ENCODE measurements at places on chromosomes 1 and 21. TPM values are rescaled to one million over a fixed set of nuclear protein-coding genes. Genes with fewer than 3 reads are reported as not detected.
A peak's percentile ranks its signal among the peaks of the same experiment; 100 is the strongest.

DNA sequence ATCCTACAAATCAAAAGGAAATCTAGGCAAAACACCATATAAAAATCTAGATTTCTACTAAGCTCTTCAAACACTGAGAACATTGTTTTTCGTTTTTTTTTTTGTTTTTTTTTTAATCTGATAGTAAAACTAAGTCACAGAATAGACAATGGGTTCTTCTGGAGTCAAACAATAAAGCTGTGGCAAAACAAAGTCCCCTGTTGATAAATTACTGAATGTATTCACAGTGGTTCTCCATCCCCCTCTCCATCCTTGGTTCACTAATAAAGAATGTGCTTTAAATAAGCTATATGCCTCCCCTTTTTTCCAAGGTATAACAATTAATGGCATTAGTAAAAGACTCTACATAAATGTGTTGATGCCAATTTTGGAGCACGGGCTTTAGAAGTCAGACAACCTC lies 16.7 kb upstream of the ATP1B1 start:
- no peak overlapping the region for H3K27ac ChIP-seq
- H3K36me3 ChIP-seq = no peaks in the 10 kb centered on the region
- no peak overlapping the region for H3K4me3 ChIP-seq
- H3K4me1 ChIP-seq = no peaks in the 10 kb centered on the region
- no peak for DNase-seq
- no peaks in the 10 kb centered on the region for H3K27me3 ChIP-seq

GRCh38 chr1:68141071-68142021 lies 90.9 kb upstream of the DIRAS3 start:
- no peaks in the 10 kb centered on the region for H3K27me3 ChIP-seq
- H3K4me1 ChIP-seq = no peaks in the 10 kb centered on the region
- no peak overlapping the region for H3K27ac ChIP-seq
- H3K4me3 ChIP-seq = no peak overlapping the region
- no peaks in the 10 kb centered on the region for H3K36me3 ChIP-seq

GRCh38 chr1:223315665-223316064 lies 48.3 kb downstream of the SUSD4 start:
- no peak overlapping the region for H3K27ac ChIP-seq
- no peak overlapping the region for H3K4me3 ChIP-seq
- peaks cover 12% of the 10 kb centered on the region for H3K4me1 ChIP-seq

GRCh38 chr1:70319750-70320149 lies 34.8 kb downstream of the ANKRD13C start:
- H3K4me3 ChIP-seq = no peak overlapping the region
- no peaks in the 10 kb centered on the region for H3K4me1 ChIP-seq
- peaks cover 15% of the 10 kb centered on the region for H3K36me3 ChIP-seq
- no peak overlapping the region for H3K27ac ChIP-seq
- no peak for DNase-seq

GRCh38 chr21:20418353-20418752 lies 579.9 kb upstream of the NCAM2 start:
- DNase-seq = no peak
- no peak overlapping the region for H3K4me3 ChIP-seq
- no peaks in the 10 kb centered on the region for H3K4me1 ChIP-seq
- H3K27me3 ChIP-seq = no peaks in the 10 kb centered on the region
- no peak overlapping the region for H3K27ac ChIP-seq

DNA sequence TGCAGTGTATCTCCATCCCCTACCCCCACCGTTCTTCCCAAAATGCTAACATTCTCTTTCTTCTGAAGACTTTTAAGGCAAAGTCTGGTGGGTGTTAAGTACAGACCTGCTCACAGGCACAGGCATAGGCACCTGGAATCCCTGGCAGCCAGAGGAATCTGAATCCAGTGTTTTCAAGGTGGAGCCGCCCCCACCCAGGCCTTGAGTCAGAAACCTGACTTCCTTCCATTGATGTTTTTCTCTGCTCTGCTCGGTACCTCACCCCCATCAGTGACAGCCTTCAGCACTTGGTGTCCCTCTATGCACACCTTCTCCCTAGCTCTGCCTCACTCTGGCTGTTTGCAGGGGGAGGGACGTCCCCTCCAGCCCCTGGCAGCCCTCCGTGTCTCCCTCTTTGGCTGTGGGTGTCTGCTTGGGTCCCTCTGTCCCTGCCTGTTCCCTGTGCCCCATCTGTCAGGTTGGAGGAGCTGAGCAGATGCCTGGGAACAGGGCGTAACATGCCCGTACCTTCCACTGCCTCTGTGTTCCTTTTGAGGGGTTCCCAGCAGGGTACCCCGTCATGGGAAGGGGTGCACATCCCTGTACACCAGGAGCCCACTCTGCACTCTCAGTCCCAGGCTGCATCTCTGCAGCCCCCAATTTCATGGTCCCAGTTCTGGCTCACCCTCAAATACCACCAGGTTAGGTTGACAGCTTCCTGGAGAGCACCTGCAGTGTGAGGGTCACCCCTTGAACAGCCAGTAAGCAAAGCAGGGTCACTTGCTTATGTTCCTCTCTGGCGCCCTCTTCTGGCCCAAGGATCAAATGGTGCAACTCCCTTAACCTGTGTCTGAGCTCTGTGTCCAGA lies 6.7 kb downstream of the NCDN start:
- no peak overlapping the region for H3K27ac ChIP-seq
- H3K36me3 ChIP-seq = peaks cover 24% of the 10 kb centered on the region
- no peaks in the 10 kb centered on the region for H3K27me3 ChIP-seq
- no peaks in the 10 kb centered on the region for H3K4me1 ChIP-seq
- DNase-seq = peak; percentile 66
- no peak overlapping the region for H3K4me3 ChIP-seq

DNA sequence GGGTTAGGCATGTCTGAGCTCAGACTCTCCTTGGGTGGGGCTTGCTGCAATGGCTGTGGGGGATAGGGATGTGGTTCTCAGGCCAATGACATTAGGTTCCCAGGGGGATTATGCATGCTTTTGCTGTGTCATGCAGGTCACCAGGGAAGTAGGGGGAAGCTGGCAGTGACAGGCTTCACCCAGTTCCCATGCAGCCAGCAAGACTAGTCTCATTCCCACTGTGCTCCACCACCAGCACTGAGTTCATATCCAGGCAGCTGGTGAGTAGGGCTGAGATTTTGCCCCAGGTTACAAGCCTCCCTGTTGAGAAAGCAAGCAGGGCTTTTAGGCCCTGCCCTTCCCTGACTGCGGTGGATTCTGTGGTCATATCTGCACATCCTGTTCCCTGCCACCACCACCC lies 32.1 kb upstream of the PLA2G5 start:
- H3K36me3 ChIP-seq = no peaks in the 10 kb centered on the region
- no peak for DNase-seq
- H3K27ac ChIP-seq = no peak overlapping the region
- H3K4me1 ChIP-seq = peaks cover 11% of the 10 kb centered on the region

DNA sequence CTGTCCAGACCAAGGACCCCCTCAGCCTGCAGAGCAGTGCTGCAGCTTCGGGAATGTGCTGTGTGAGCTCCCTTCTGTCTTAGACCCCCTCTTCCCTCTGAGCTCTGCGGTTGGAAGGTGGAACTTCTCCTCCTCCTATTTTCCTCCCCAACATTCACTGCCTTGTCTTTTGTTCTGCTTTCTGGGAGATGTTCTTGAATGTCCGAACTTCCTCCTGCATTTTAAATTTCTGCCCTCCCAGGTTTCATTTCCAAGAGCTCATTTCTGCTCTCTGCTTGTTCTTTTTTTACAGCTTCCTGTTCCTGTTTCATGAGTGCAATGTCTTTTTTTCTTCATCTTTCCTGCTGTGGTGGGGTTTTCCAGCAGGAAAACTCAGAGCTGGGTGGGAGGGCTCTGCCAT lies 29.3 kb downstream of the RRP1 start:
- no peaks in the 10 kb centered on the region for H3K36me3 ChIP-seq
- DNase-seq = no peak
- no peak overlapping the region for H3K4me3 ChIP-seq
- no peaks in the 10 kb centered on the region for H3K4me1 ChIP-seq

DNA sequence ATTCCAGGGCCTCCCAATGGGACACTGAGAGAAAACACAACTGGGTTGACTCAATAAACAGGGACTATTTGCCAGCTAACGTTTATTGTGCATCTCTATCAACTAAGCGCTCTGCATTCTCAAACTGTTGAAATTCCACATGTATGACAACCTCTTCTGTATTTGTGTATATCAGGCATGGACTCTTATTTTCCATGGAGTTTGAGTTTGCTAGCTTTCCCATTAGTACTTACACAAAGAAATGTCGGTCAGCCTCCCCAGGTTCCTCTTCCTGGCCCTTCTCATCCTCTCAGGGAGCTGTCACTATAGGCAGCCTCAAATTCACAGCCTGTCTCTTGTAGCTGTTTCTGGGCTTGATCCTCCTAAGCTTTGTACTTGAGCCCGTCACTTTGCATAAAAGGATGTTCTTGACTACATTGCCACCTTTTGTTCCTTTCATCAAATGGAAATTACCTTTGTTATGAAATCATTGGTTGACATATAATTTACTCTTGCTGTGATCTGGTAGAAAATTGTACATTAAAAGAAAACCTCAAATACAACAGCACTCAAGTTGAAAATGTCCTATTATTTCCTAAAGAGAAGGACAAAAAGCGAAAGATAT lies 60.0 kb upstream of the NTPCR start:
- no peak overlapping the region for H3K27ac ChIP-seq
- H3K27me3 ChIP-seq = no peaks in the 10 kb centered on the region
- H3K4me3 ChIP-seq = no peak overlapping the region
- H3K4me1 ChIP-seq = no peaks in the 10 kb centered on the region
- H3K36me3 ChIP-seq = no peaks in the 10 kb centered on the region
- no peak for DNase-seq

DNA sequence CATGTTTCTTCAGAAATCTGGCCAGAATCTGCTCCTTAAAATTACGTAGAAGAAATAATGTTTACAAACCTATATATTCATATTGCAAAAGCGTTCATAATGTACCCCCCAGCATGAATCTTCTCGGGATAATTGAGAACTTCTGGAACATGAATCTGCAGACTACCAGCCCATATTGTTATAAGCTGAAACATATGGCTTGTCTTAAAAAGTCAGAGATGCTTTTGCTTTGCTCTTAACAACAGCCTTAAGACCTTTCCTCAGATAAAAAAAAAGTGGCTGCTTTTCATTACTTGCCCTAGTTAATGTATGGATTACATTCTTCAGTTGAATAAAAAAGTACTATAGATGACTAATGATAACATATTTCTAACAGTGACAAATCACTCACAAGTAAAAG lies 15.0 kb upstream of the ZZZ3 start:
- no peaks in the 10 kb centered on the region for H3K36me3 ChIP-seq
- no peaks in the 10 kb centered on the region for H3K27me3 ChIP-seq
- no peak overlapping the region for H3K27ac ChIP-seq
- no peaks in the 10 kb centered on the region for H3K4me1 ChIP-seq

DNA sequence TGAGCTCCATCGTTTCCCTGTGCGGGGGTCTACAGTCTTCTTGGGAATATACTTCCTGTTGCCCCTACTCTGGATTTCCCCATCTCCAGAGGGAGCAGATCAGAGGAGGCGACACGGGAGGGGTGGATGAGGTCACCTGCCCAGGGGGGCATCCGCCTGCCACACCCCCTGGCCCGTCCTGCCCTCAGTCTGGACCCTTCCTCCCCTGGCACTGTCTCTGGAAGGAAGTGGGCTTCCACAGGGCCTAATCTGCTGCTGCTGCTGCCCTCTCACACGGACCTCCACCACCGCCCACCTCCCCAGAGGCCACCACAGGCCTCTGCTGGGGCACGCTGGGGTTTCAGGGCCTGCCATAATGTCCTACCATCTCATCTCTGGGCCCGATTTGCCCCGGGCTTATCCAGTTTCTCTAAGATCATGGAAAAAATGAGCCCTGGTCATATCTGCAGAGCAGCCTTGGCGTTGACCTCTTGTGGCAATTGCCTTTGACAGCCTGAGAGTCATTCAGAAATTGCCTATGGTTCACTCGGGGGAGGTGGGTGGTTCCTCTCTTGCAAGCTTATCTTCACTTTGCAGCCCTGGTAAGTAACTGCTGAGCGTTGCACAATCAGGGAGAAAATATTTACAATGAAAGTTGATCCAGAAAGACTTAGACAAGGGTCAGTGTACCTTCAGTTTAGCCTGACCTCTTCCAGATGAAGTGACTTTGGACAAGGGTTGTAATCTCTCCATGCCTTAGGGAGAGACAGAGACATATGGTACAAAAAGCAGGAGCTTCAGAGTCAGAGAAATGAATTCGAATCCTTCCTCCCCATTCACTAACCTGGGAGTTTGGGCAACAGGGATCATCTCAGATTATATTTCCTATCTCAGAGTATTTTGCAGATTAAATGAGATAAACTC lies 252.4 kb downstream of the TOMM20 start:
- DNase-seq = no peak
- H3K27ac ChIP-seq = no peak overlapping the region
- H3K4me3 ChIP-seq = no peak overlapping the region
- H3K4me1 ChIP-seq = no peaks in the 10 kb centered on the region
- H3K36me3 ChIP-seq = no peaks in the 10 kb centered on the region

- peaks cover 57% of the 10 kb centered on the region for H3K27me3 ChIP-seq
- H3K4me1 ChIP-seq = peaks cover 76% of the 10 kb centered on the region
- H3K4me3 ChIP-seq = no peak overlapping the region
Observed at GRCh38 chr1:197912739-197913494, 4.3 kb upstream of the LHX9 start.

- peak overlapping the region; percentile 83 for H3K27ac ChIP-seq
- no peak overlapping the region for H3K4me3 ChIP-seq
- no peaks in the 10 kb centered on the region for H3K36me3 ChIP-seq
- DNase-seq = no peak
- peaks cover 44% of the 10 kb centered on the region for H3K4me1 ChIP-seq
Observed at GRCh38 chr1:155005076-155006011, 2.7 kb downstream of the ZBTB7B start.

The HJV gene
- total RNA-seq = not detected

The MRPS14 gene
- total RNA-seq = 37.2 TPM

The CD1C gene
- total RNA-seq = not detected

Data from naive thymus-derived CD4-positive, alpha-beta T cell (primary cell).